ENCODE measurements at places on chromosomes 7 and 10.

- no peak for DNase-seq
Measured at GRCh38 chr7:96734343-96734742, 24.7 kb upstream of the SEM1 start.

- DNase-seq = no peak
Measured at GRCh38 chr7:129923709-129924108, 29.1 kb downstream of the UBE2H start.

- DNase-seq = no peak
Measured at GRCh38 chr7:156147756-156148504, 335.7 kb upstream of the SHH start.

- DNase-seq = no peak
Measured at GRCh38 chr7:20201380-20201779, 15.8 kb downstream of the MACC1 start.

GRCh38 chr10:9229702-9230244 is 1175.3 kb downstream of the GATA3 start:
- no peak for DNase-seq

DNA sequence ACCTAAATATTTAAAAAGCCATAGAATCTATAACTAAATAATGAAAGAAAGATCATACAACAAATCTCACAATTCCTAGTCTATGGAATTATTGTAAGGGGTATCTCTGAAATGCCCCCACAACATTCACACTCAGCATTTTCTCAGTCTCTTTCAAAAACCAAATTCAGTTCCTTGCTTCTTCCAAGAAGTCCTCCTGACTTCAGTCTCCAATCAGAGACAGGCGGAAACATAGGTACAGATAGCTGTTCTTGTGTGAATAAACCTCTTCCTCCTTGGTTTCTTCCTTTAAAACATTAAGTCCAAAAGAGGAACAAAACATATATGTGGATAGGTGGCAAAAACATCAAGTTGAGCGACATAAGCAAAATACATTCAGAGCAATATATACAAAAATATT is 13.9 kb upstream of the FBXW4 start:
- DNase-seq = no peak

GRCh38 chr7:135335628-135336139 is 102.0 kb downstream of the STRA8 start:
- DNase-seq = no peak
